ENCODE measurements at places on chromosomes 3 and 15.
A peak's percentile ranks its signal among the peaks of the same experiment; 100 is the strongest.

DNA sequence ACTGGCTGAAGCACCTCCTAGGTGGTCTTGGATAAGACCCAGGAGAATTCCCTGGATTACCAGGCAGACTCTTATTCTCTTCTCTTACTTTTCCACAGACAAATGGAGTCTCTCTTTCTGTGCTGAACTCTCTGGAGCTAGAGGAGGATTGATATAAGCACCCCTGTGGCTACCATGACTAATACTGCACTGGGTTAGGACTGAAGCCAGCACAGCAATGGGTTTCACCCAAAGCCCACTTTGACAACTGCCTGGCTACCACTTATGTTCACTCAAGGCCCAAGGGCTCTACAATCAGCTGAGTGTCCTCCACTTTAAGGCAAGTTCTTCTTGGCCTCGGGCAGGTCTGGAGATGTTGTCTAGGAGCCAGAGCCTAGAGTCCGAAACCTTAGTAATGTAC is 225.5 kb downstream of the DIPK2A start:
- H3K4me3 ChIP-seq = no peak overlapping the region
- H3K27me3 ChIP-seq = no peaks in the 10 kb centered on the region
- no peak overlapping the region for H3K27ac ChIP-seq
- no peak for DNase-seq
- H3K36me3 ChIP-seq = no peaks in the 10 kb centered on the region
- H3K4me1 ChIP-seq = no peaks in the 10 kb centered on the region

- no peak for DNase-seq
- no peaks in the 10 kb centered on the region for H3K27me3 ChIP-seq
- H3K4me1 ChIP-seq = peaks cover 21% of the 10 kb centered on the region
- H3K36me3 ChIP-seq = no peaks in the 10 kb centered on the region
- peak overlapping the region; percentile 85 for H3K4me3 ChIP-seq
These were observed 32.0 kb upstream of the ZNF445 start for GRCh38 chr3:44509393-44509921.

DNA sequence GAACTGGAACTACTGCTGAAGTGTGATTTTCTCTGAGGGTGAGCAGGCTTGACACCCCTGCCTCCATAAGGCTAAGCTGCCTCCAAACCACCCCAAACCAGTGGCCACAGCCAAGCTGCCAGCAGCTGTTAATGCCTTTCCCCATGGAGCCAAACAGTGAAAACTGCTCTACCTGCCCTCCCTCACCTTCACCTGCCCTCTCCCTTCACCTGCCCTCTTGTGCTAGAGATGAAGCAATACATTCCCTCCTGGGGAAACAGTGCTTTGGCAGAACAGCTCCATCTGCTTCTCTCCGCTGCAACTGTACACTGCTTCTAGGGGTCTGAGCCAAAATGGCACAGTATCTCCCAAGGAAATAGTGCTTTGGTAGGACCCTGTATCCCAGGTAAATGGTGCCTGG is 374.1 kb downstream of the FHIT start:
- H3K4me1 ChIP-seq = no peaks in the 10 kb centered on the region
- H3K27ac ChIP-seq = no peak overlapping the region

DNA sequence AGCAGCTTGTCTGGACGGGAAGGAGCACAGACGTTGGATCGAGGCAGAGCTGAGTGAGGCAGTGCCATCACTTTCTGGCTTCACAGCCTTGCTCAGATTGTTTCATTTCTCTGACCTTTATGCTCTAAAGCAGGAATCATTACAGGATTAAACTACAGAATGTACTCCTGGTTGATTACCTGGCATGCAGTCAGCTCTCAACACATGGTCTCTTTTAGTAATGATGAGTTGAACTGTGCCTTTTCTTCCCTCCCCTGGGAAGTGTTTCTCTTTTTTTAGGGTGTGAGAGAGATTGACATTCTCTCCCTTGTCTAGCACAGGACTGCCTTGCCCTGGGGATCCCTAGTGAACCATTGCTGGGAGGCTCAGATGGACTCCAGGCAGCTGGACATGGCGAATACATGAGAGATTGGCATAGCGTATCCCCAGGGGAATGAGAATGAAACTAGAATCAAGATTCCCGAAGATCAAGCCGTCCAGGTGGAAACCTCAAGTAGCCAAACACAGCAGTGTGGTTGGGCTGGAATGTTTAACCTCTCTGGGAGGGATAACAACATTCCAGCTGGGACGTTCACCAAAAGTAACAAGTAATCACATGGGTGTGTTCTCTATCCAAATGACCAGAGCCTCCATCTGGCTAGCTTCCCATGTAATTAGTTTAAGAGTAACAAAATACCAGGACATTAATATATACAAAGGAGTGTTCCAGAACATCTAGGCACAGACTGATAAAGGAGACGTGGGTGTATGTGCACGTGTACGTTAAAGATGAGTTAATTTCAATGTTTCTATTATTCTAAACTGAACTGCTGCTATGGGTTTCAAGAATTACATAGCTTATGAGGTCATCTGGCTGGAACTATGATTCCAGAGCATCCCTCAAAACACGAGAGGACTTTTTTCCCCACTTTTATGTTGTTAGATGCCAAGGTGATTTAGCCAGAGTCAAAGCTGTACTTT is 118.6 kb upstream of the NR2E3 start:
- H3K27me3 ChIP-seq = no peaks in the 10 kb centered on the region
- no peaks in the 10 kb centered on the region for H3K4me1 ChIP-seq
- no peak for DNase-seq
- H3K4me3 ChIP-seq = no peak overlapping the region
- H3K36me3 ChIP-seq = no peaks in the 10 kb centered on the region

GRCh38 chr3:62818347-62818746 is 56.9 kb downstream of the CADPS start:
- no peak overlapping the region for H3K4me3 ChIP-seq
- H3K4me1 ChIP-seq = peaks cover 15% of the 10 kb centered on the region
- DNase-seq = no peak
- H3K27me3 ChIP-seq = no peaks in the 10 kb centered on the region
- H3K36me3 ChIP-seq = no peaks in the 10 kb centered on the region
- H3K27ac ChIP-seq = no peak overlapping the region

DNA sequence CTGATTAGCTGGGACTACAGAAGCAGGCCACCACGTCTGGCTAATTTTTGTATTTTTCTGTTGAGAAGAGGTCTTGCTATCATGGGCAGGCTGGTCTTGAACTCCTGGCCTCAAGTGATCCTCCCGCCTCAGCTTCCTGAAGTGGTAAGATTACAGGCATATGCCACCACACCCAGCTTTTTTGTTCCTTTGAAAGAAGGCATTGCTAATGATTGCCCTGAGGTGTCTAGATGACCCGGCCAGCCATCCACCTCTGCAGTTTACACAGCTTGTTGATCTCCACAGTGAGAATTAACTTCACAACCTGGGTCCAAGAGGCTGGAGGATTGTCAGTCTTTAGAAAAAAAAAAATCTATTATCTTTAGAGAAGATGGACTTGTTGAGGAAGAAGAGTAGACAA is 58.7 kb downstream of the SMAD3 start:
- H3K4me3 ChIP-seq = no peak overlapping the region
- H3K27ac ChIP-seq = peak overlapping the region; percentile 35
- no peaks in the 10 kb centered on the region for H3K27me3 ChIP-seq
- peaks cover 99% of the 10 kb centered on the region for H3K4me1 ChIP-seq
- DNase-seq = no peak
- no peaks in the 10 kb centered on the region for H3K36me3 ChIP-seq

GRCh38 chr3:24923570-24923969 is 428.9 kb upstream of the THRB start:
- DNase-seq = no peak
- no peaks in the 10 kb centered on the region for H3K27me3 ChIP-seq
- H3K27ac ChIP-seq = no peak overlapping the region
- no peak overlapping the region for H3K4me3 ChIP-seq
- no peaks in the 10 kb centered on the region for H3K4me1 ChIP-seq

- H3K4me1 ChIP-seq = no peaks in the 10 kb centered on the region
- no peaks in the 10 kb centered on the region for H3K27me3 ChIP-seq
- H3K36me3 ChIP-seq = no peaks in the 10 kb centered on the region
These were observed 151.9 kb downstream of the ADAMTS17 start for GRCh38 chr15:100189849-100190248.

DNA sequence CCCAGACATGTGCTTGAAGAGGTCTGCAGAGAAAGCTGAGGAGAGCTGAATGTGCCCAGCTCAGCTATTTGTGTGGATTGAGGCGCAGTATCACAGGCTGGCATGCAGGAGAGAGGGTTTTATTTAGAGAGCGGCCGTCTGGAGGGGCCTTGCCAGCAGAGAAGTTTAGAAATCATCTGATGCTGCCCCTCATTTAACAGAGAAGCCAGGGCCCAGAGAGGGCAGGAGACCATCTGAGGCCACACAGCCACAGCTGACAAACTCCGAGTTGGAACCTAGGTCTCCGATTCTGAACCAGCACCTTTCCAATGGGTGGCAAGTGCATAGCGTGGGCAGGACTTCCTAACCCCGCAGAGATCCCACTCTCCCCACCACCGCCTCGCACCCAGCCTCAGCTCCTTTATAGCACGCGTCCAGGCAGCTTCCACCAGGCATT is 101.0 kb downstream of the LSM3 start:
- H3K27me3 ChIP-seq = no peaks in the 10 kb centered on the region
- H3K4me1 ChIP-seq = no peaks in the 10 kb centered on the region
- no peak overlapping the region for H3K4me3 ChIP-seq
- DNase-seq = no peak
- H3K36me3 ChIP-seq = no peaks in the 10 kb centered on the region

- H3K36me3 ChIP-seq = no peaks in the 10 kb centered on the region
- H3K4me3 ChIP-seq = no peak overlapping the region
- no peaks in the 10 kb centered on the region for H3K27me3 ChIP-seq
- no peak overlapping the region for H3K27ac ChIP-seq
- no peaks in the 10 kb centered on the region for H3K4me1 ChIP-seq
- no peak for DNase-seq
These were observed 66.9 kb downstream of the RNF13 start for GRCh38 chr3:149879872-149880271.

GRCh38 chr3:16437640-16438039 is 75.9 kb downstream of the RFTN1 start:
- peaks cover 8% of the 10 kb centered on the region for H3K36me3 ChIP-seq
- no peak for DNase-seq
- no peaks in the 10 kb centered on the region for H3K4me1 ChIP-seq
- H3K27me3 ChIP-seq = no peaks in the 10 kb centered on the region

GRCh38 chr3:161108840-161109239 is 3.7 kb upstream of the B3GALNT1 start:
- DNase-seq = no peak
- H3K27ac ChIP-seq = no peak overlapping the region
- H3K4me3 ChIP-seq = no peak overlapping the region

DNA sequence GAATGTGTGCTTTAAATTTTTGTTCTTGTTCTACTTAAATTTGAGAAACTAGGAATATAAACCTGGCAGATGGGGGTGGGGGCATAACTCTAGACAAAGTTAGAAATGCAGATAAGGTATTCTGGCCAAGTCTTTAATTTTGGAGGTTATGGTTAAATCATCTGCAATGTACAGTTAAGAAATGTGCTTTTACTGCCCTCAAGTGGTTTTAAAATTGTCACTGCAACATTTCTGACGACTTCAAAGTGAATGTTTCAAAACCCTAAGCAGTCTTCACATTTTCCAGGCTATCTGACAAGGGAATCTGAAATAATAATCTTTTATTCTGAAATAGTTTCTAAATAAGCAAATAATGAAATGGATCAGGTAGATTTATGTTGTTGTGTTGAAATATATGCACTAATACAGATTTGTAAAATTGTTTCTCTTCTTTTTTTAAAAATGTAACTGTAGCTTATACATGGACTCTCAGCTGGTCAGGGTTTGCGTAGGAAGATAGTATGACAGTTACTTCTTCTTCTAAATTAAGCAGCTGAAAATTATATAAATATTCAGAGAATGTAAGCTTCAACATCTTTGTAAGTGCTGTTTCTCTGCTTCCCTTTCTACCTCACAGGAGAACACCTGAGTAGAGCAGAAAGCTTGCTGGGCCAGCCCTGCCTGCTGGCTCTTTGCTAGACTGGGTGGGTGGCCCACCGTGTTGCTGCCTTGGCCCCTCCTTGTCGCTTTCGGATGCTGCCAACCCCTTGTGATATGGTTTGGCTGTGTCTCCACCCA is 45.0 kb downstream of the SUCNR1 start:
- no peak overlapping the region for H3K4me3 ChIP-seq
- H3K4me1 ChIP-seq = no peaks in the 10 kb centered on the region
- H3K27me3 ChIP-seq = no peaks in the 10 kb centered on the region
- no peak for DNase-seq
- H3K27ac ChIP-seq = no peak overlapping the region

DNA sequence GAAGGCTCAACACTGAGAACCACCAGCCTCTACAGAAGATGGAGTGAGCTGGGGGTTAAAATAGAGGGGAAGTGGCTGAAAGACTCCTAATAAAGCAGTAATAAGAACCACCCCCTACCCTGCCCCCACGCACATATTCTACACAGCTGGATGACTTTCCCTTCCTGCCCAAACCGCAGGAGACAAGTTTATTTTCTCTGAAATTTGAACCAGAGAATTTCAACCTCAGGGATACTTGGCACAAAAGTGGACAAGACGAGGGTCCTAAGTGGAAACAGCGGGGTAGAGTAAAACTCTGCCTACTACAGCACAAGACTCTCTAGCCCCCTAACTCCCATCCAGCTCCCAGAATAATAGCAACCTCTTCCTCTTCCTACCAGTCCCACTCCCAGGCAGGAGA is 28.4 kb downstream of the USF3 start:
- DNase-seq = no peak
- peaks cover 8% of the 10 kb centered on the region for H3K36me3 ChIP-seq
- H3K4me1 ChIP-seq = peaks cover 10% of the 10 kb centered on the region
- no peak overlapping the region for H3K27ac ChIP-seq
- H3K4me3 ChIP-seq = no peak overlapping the region

DNA sequence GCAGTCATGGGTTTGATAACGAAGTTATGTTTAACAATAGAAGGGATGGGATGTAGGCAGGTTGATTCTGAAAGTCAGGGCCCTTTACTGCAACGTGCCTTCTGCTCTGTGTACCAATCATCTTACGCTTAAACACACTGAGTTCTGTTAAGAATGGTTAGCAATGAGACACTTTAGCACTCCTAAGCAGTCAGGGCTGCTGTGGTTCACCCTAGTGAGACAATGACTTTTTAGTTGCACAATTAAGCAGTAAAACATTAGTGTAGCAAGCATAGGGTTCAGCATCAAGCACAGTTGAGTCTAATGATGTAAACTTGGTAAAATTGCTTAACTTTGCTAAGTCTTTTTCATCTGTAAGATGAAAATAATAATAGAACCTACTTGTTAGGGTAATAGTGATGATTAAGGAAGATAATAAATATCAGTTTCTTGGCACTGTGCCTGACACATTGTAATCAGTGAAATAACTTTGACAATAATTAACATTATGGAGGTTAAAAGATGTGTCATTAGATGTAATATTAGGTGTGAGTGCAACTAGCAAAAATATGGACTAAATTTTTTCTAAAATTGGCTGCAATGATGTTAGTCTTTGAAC is 484.2 kb upstream of the THBS1 start:
- H3K27ac ChIP-seq = no peak overlapping the region
- no peaks in the 10 kb centered on the region for H3K4me1 ChIP-seq
- DNase-seq = no peak
- H3K36me3 ChIP-seq = no peaks in the 10 kb centered on the region

GRCh38 chr3:23877329-23877980 is 39.3 kb downstream of the NKIRAS1 start:
- H3K4me3 ChIP-seq = no peak overlapping the region
- no peaks in the 10 kb centered on the region for H3K27me3 ChIP-seq
- H3K36me3 ChIP-seq = no peaks in the 10 kb centered on the region
- DNase-seq = no peak
- no peak overlapping the region for H3K27ac ChIP-seq

GRCh38 chr3:44478055-44478468 is 592 bp upstream of the ZNF445 start:
- DNase-seq = no peak
- H3K4me3 ChIP-seq = peak overlapping the region; percentile 68
- H3K27me3 ChIP-seq = no peaks in the 10 kb centered on the region
- H3K4me1 ChIP-seq = peaks cover 28% of the 10 kb centered on the region
- no peaks in the 10 kb centered on the region for H3K36me3 ChIP-seq
- peak overlapping the region; percentile 42 for H3K27ac ChIP-seq

Measured in CD4-positive, alpha-beta memory T cell (primary cell).